ENCODE measurements at places on chromosomes 5 and 9.
A peak's percentile ranks its signal among the peaks of the same experiment; 100 is the strongest.

DNA sequence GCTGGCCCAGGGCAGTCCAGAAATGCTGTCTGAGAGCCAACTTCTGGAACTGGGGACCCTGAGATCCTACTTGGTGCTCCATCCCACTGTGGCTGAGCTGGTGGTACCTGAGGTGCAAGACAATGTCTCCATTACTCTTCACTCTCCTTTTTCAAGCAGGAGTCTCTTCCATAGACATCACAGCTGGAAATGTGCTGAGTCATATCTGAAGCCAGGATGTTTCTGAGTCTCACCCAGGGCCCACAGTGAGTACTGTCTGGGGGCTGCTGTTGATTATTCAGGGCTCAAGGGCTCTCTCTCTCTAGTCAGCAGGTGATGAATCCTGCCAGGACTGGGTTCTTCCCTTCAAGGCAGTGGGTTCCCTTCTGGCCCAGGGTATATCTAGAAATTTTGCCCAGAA, 145.2 kb upstream of the TAS2R1 start:
- DNase-seq = peak; percentile 61

- DNase-seq = peak; percentile 20
These were observed 800 bp upstream of the KCNN2 start for GRCh38 chr5:114360816-114361723.

- peak; percentile 50 for DNase-seq
These were observed 103.5 kb upstream of the ARRDC3 start for GRCh38 chr5:91486638-91487037.

DNA sequence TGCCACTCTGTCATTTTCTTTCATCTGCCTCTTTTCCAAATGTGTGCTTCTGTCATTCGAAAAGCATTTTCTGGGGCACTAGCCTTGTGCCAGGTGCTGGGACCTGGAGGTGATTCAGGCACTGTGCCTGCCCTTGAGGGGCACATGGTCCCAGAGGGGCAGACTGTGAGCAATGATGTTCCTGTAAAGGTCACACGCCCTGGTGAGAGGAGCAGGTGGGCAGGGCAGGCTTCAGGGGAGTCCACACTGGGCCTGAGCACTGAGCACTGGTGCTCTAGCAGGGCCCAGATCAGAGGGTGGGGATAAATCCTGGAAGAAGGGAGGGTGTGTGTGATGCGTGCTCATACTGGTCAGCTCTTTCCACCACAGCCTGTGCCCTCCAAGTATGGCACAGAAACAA, 77.8 kb downstream of the COL15A1 start:
- no peak for DNase-seq

DNA sequence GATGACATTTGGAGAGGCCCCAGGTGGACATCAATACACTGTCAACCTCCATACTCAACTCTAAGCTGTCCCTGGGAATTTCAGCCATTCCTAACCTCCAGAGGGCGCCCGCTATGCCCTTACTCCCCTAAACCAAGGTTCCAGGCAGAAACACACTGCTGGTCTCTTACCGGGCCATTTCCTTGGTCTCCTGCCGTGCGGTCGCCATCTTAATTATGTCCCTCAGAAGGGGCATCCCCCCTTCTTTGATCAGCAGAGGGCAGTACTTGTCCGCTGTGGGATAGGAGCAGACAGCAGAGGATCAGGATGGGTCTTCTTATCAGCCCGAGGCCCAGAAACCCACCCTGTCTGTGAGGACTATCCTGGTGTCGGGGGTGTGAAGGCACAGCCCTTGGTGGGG, 9.3 kb upstream of the ZDHHC12 start:
- DNase-seq = peak; percentile 85
